ENCODE measurements at places on chromosomes 5 and 9.

DNA sequence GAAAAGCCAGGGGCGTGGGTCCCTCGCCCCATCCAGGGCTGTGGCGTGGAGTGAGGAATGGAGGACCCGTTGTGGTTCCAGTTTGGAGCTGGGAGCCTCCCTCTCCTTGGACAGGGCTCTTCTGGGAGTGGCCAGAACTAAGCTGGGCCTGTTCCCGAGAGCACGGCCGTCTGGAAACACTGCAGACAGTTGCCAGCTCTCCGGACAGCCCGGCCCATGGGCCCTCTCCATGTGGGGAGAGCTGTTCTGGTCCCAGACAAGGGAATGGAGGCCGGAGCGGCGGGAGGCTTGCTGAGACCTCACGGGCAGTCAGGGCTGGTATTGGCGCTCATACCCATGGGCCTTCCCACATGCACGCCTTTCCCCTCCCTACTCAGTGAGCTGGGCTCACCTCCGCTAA lies 45.2 kb upstream of the FCN2 start:
- no peak for DNase-seq

DNA sequence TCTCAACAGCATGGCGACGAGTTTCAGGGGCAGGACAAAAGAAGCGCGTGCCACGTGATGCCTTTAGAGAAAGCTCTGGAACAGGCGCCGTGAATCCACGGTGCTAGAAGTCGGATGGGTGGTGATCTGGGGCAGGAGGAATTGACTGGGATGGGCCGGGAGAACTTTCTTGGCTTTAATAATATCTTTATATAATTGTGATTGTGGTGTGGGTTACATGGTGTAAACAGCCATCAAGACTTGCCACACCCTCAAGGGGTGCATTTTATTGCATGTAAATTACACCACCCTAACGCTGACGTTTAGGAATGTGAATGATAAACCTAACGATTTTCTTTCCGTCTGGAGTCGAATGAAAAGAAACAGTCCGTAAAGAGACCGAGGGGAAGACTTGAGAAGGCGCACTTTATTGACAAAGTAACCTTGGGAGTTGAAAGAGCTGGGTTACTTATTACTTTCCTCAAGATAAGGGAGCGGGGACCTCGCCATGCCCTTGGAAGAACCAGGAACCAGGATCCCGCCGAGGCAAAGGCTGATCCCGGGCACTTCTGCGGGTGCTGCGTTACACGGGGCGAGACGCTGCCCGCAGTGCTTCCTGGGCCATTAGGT lies 8.5 kb downstream of the NRARP start:
- no peak for DNase-seq

DNA sequence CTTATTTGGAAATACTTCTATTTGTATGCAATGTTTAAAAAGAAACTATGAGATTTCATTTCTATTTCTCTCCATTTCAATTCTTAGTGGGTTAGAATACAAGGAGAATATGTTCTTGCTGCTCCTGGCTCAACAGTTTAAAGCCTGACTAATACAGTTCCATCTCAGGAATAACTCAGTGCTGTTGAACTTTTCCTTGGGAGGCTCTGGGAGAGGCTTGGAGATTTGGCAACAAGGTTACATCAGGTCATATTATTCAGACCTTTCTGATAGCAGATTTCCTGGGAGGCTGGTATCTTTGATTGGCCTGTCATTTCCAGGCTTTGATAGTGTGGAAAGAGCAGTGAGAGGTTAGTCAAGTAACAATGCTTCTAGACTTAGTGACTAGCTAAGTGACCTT lies 481.7 kb upstream of the KLF4 start:
- DNase-seq, result no peak

DNA sequence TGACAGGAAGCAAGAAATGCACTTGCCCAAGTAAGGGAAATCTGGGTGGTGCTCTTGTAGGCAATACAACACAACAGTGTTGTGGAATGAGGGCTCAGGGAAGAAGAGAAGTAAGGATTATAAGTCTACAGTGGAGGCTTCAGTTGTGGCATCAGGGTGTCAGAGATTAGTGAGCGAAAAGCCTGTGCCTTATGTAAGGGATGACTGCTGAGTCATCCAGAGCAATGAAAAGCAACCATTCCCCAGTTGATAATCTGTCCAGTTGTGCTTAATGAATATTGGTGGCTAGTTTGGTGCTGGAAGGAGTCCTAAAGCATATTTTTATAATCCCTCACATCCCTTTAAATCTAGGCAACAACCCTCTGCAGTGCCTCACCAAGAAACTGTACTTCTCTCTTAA lies 42.0 kb downstream of the FBXO38 start:
- no peak for DNase-seq

DNA sequence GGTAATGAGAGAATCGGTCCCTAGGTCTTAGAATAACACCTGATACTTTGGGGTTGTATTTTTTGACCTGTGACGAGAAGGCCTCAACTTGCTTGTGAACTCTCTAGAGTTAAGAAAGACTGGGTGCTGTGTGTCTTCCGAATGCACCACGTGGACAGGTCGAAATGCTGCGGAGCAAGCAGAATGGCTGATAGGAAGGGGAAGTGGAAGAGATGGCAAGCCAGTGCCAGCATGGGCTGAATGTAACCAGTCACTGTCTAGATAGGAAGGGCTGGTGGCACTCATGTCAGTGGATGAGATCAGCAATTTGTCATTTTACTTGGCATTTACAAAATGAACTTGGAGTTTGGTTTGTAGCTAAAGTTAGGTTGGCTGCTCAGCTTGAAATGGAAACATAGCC lies 5.6 kb downstream of the OTULINL start:
- no peak for DNase-seq

- DNase-seq, result no peak
Measured at GRCh38 chr9:93166699-93167098, 17.2 kb upstream of the WNK2 start.

DNA sequence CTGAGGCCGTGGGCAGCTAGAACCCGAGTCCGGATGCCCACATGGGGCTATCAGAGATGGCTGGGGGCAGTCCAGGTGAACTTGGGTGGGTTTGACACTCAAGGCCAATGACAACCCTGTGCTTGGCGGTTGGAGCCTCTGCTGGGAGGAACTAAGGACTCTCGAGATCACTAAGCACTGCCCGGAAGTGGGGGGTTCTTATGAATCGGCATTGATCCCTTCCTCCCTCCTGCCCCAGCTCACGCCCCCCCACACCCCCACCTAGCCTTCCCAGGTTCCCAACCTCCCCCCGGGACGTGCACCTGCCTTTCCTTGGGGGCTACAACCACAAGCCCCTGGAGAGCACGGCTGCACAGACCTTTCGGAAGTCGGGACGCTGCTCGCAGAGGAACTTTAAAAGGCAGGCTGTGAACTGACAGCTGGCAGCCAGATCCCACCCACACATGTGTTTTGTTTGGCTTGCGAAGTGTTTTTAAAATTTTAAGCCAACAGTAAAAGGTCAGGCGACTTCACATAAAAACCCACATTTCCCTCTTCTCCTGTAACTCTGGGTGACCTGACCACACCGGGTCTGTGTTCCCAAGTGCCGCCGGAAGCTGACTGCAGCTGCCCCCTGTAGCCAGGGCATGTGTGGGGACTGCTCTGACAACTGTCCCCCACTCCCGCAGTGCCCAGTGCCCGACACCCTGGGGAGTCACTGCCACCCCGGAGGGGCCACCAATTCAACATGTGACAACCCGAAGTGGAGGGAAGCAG lies 5.1 kb upstream of the RALGDS start:
- DNase-seq, result no peak

DNA sequence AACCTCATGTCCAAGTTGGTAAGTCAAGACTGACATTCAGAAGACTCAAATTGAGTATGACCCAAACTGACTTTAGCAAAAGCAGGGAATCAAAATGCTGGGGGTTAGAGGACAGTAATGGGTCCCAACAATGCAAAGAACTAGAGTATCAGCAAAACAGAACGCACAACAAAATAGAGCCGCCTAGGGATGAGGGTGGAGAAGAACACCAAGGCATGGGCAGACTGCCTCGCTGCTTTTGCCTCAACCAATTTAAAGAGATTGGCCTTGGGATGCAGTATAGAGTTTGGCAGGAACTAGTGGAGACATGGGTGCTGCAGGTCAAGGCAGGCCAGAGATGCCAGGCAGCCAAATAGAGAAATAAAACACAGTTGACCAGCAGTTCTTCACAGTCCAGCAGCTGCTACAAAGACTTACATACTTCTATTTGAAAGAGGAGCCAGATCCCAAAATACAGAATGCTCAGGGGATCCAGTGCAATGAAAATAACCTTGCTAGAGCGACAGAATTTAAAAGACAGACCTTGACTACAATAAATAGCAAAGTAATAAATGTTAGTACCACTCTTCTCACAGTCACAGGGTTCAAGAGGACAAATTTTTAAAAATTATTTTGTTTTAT lies 83.9 kb upstream of the NIPBL start:
- DNase-seq, result no peak

- no peak for DNase-seq
Measured at GRCh38 chr9:32728181-32728580, 55.2 kb upstream of the TMEM215 start.

- no peak for DNase-seq
Measured at GRCh38 chr5:30626557-30626956, 566.9 kb upstream of the CDH6 start.

- DNase-seq, result no peak
Measured at GRCh38 chr5:36704131-36704530, 97.7 kb downstream of the SLC1A3 start.

- no peak for DNase-seq
Measured at GRCh38 chr5:92861531-92862285, 719.3 kb downstream of the NR2F1-AS1 start.

- no peak for DNase-seq
Measured at GRCh38 chr5:133229931-133230664, 178.3 kb downstream of the HSPA4 start.

- DNase-seq, result no peak
Measured at GRCh38 chr5:68251386-68251785, 35.8 kb downstream of the PIK3R1 start.
